ENCODE measurements at places on chromosomes 5 and 9. TPM values are rescaled to one million over a fixed set of nuclear protein-coding genes. Genes with fewer than 3 reads are reported as not detected.

DNA sequence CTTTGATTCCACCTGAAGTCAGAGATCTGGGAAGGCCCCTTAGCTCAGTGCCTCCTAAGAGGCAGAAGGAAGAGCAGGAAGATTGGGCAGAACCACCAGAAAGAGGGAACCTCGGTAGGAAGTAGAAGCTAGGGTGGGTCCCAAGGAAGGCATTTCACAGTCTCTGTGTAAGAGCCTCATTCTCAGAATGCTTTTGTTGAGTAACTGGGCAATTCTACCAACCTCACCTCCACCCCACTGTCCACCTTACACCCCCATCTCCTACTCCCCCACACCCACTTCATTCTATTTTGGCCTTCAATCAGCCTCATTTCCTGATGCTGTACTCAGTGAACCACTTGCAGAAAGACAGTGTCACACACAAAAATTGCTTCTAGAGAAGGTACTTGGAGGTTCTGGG is 3.5 kb downstream of the HBEGF start:
- peak overlapping the region; percentile 90 for H3K4me3 ChIP-seq
- DNase-seq, result no peak
- no peaks in the 10 kb centered on the region for H3K36me3 ChIP-seq
- peak overlapping the region; percentile 42 for H3K27ac ChIP-seq
- peaks cover 61% of the 10 kb centered on the region for H3K4me1 ChIP-seq
- H3K27me3 ChIP-seq, result no peaks in the 10 kb centered on the region

The TRMO gene
- 17.3 TPM for total RNA-seq

The LCN10 gene
- total RNA-seq, result 11.2 TPM

The DBH gene
- total RNA-seq, result not detected

The PLPPR1 gene
- total RNA-seq, result 5.0 TPM

GRCh38 chr5:92552206-92553160 is 1028.5 kb downstream of the NR2F1-AS1 start:
- H3K36me3 ChIP-seq, result no peaks in the 10 kb centered on the region
- no peak for DNase-seq
- H3K27me3 ChIP-seq, result no peaks in the 10 kb centered on the region
- no peaks in the 10 kb centered on the region for H3K4me1 ChIP-seq
- no peak overlapping the region for H3K27ac ChIP-seq
- no peak overlapping the region for H3K4me3 ChIP-seq

The PAX5 gene
- total RNA-seq, result 0.23 TPM

GRCh38 chr9:32723789-32724325 is 59.5 kb upstream of the TMEM215 start:
- no peak overlapping the region for H3K4me3 ChIP-seq
- no peak for DNase-seq
- no peaks in the 10 kb centered on the region for H3K27me3 ChIP-seq
- no peaks in the 10 kb centered on the region for H3K4me1 ChIP-seq

The BAAT gene
- total RNA-seq, result 1.0 TPM

The MVB12B gene
- total RNA-seq, result 47.5 TPM

DNA sequence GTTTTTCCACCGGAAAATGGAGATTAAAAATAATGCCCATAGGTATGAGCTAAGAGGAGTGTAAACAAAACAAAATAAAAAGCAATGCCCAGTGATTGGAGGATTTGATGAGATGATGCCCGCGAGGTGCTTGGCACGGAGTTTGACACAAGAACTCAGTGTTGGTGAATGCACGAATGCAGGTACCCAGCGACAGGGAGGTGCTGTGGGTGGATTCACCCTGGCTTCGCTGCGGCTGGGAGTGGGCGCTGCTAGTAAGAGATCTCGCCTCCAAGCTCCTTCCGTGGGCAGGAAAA is 526 bp upstream of the STXBP1 start:
- no peak overlapping the region for H3K27ac ChIP-seq
- no peak for DNase-seq

The SPAAR gene
- total RNA-seq, result 13.5 TPM

- H3K36me3 ChIP-seq, result no peaks in the 10 kb centered on the region
- no peaks in the 10 kb centered on the region for H3K4me1 ChIP-seq
- H3K27ac ChIP-seq, result no peak overlapping the region
- H3K4me3 ChIP-seq, result no peak overlapping the region
Measured at GRCh38 chr5:19928562-19929421, 59.2 kb downstream of the CDH18 start.

The DDX46 gene
- 37.4 TPM for total RNA-seq

DNA sequence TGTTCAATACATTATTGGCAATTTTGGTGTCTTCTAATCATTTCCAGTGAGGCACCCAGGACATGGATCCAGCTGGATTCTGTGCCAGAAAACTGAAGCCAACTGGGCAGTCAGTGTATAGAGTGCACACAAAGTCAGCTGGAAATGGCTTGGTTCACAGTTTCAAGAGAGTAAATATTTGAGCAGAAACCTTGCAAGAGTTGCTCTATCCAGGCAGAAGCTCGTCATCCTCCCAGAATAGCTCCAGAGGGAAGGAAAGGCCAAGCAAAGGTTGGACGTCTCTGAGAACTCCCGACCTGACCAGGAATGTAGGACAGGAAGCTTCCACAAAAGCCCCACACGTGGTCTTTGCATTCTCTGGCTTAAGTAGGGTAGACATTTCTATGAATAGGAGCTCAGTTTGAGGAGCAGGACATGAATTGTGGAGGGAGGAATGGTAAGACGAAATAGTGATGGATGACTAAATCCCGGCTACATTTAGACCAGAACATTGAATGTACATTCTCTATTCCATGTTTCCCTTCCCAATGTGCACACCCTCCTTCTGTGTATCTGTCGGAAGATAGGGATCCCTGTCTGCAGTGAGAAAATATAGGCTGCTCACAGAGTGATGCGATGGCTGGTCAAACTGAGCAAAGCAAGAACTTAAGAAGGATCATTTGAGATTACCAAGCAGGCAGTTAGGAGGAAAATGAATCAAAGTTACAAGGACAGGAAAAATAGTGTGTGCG is 72.7 kb upstream of the FCN2 start:
- no peaks in the 10 kb centered on the region for H3K27me3 ChIP-seq
- DNase-seq, result no peak
- H3K4me3 ChIP-seq, result no peak overlapping the region

The LMNB1 gene
- total RNA-seq, result 11.8 TPM

GRCh38 chr9:134130503-134131375 is 5.1 kb upstream of the WDR5 start:
- H3K36me3 ChIP-seq, result no peaks in the 10 kb centered on the region
- H3K4me3 ChIP-seq, result peak overlapping the region; percentile 21
- no peaks in the 10 kb centered on the region for H3K27me3 ChIP-seq
- peaks cover 9% of the 10 kb centered on the region for H3K4me1 ChIP-seq

DNA sequence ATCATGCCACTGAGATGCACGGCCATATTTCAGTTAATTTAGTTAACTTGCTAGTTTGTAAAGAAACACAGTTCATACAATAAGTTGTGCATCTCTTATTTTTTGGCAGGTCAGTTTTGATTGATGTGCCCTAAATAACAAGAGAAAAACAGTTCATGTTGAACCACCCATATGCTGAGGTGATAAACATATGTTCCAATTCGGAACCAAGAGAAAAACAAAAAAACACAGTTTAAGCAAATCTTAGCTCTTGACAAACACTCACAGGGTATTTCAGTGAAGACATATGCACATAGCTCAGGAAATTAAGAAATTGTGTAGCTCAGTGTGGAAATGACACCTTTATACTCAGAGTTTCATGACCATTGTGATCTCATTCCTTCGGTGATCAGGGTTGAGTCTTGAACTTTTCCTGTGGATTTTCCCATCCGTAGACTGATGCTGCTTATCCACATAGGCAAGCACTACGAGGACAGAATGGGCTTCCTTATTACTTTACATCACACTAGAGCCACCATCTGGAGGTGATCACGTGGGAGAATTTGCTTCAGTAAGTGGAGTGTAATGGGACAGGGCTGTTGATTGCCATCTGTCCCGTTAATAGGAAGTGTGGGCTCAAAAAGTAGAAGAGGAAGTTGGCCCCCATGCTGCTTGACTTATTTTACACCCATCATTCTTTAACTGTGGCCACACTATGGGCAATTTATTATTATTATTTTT is 773.0 kb downstream of the MTRR start:
- no peak overlapping the region for H3K27ac ChIP-seq
- no peaks in the 10 kb centered on the region for H3K27me3 ChIP-seq
- H3K4me1 ChIP-seq, result no peaks in the 10 kb centered on the region
- no peak overlapping the region for H3K4me3 ChIP-seq
- no peak for DNase-seq

GRCh38 chr9:70563431-70564204 is 149.2 kb upstream of the KLF9 start:
- no peak for DNase-seq
- H3K4me3 ChIP-seq, result no peak overlapping the region
- peak overlapping the region; percentile 82 for H3K27ac ChIP-seq
- no peaks in the 10 kb centered on the region for H3K27me3 ChIP-seq

DNA sequence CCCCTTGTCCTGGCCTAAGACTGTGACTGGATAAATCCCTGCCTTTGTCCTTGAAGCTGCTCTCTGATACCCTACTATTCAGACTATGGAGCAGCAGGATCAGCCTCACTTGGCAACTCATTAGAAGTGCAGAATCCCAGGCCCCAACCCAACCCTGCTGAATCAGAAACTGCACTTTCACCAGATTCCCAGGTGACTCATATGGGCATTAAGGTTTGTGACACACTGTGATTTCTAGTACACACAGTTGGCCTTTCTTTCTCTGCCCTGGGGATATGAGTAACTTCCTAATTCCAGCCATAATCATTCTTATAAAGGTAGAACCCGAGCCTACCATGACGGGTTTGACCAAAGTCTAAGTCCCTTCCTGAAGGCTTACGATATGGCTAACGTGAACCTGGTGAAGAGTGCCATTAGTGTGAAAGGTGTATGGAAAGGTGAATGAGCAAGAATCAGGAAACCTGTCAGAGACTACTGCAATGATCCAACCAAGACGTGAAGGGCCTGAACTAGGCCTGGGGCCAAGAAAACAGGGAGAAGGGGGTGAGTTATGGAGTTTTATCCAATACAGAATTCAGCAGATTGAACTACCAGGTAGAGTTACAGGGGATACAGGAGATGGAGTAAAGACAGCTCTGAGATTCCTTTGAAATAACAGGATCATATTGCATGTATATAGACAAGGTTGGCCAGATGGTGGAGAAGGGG is 533.0 kb downstream of the BNC2 start:
- no peak for DNase-seq
- H3K36me3 ChIP-seq, result no peaks in the 10 kb centered on the region
- no peaks in the 10 kb centered on the region for H3K4me1 ChIP-seq
- H3K4me3 ChIP-seq, result no peak overlapping the region
- H3K27me3 ChIP-seq, result no peaks in the 10 kb centered on the region
- H3K27ac ChIP-seq, result no peak overlapping the region

- H3K36me3 ChIP-seq, result no peaks in the 10 kb centered on the region
- no peak for DNase-seq
- no peak overlapping the region for H3K4me3 ChIP-seq
- no peaks in the 10 kb centered on the region for H3K4me1 ChIP-seq
Measured at GRCh38 chr9:114012126-114012525, 66.0 kb downstream of the AMBP start.

The SLC25A2 gene
- 0.64 TPM for total RNA-seq

DNA sequence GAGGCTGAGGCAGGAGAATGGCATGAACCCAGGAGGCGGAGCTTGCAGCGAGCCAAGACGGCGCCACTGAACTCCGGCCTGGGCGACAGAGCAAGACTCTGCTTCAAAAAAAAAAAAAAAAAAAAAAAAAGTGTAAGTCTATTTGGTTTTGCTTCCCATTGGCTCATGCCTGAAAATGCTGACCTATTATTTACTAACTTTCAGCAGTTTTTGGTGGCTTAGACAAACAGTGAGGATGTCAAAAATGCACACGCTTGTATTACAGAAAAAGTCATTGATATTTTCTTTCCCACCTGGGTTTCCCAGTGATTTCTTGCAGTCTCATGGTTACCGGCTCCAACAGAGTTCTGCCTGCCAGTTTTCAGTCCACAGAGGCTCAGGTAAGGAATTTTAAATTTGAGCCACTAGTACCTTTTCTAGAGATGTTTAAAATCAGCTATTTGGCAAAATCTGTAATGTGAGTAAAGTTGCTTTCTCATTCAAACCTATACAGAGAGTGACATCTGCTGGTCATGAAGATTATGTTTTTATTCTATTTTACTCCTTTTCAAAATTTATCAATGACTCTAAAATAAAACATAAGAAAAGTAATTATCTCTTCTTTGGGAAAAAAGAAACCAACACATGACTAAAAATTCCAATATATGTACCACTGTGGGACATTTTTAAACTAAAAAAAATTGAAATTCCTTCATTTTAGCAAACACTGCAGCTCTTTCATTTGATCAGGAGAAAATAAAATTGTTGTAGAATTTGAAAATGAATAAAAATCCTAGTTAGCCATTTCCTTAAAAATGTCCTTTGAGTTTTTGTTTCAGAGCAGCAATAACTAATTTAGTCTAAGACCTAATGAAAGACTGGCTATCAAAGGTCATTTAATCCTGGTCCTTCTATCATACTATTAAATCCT is 8.8 kb downstream of the FAM200C start:
- no peak overlapping the region for H3K4me3 ChIP-seq
- H3K36me3 ChIP-seq, result no peaks in the 10 kb centered on the region
- H3K27ac ChIP-seq, result no peak overlapping the region
- DNase-seq, result no peak
- H3K27me3 ChIP-seq, result no peaks in the 10 kb centered on the region

GRCh38 chr9:21267485-21268346 is 27.9 kb upstream of the IFNA14 start:
- no peaks in the 10 kb centered on the region for H3K36me3 ChIP-seq
- no peak overlapping the region for H3K4me3 ChIP-seq
- no peak for DNase-seq
- H3K4me1 ChIP-seq, result no peaks in the 10 kb centered on the region

GRCh38 chr5:92364986-92365550 is 982.0 kb upstream of the ARRDC3 start:
- H3K27me3 ChIP-seq, result no peaks in the 10 kb centered on the region
- no peak for DNase-seq
- H3K4me3 ChIP-seq, result no peak overlapping the region

- H3K36me3 ChIP-seq, result peaks cover 48% of the 10 kb centered on the region
- DNase-seq, result no peak
- H3K4me3 ChIP-seq, result no peak overlapping the region
- H3K27me3 ChIP-seq, result no peaks in the 10 kb centered on the region
- no peaks in the 10 kb centered on the region for H3K4me1 ChIP-seq
Measured at GRCh38 chr9:83965350-83966208, 14.4 kb downstream of the HNRNPK start.

DNA sequence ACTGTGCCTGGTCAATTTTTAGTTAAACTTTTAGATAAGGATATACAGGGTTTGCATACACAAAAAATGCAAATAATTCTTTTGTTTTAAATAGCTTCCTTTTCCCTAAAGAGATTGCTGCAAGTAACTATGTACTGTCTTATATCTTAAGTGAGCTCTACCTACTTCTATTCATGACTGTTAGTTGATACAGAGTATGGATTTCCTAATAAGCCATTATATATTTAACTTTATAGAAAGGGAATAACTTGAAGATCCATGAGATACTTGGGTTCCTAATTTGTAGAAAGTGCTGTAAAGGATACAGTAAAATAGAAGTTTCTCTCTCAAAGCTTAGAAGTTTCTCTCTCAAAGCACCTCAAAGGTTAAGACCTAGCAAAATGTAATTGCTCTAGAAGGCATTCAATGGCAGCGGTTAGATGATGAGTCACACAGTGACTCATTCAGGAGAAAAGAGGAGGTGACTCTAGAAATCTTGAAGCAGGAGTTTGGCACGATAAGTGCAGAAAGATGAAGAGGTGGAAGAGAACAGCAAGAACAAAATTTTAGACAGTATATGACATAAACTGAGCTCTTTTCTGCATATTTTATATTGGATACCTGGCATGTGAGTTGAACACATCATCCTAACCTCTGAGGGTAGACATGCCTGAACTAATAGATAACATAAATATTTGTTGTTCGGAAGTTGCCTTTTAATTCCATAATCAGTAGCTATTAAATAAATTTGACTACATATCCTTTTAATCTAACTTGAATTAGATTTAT is 5.5 kb upstream of the DNAJC21 start:
- no peak for DNase-seq
- no peaks in the 10 kb centered on the region for H3K27me3 ChIP-seq
- H3K36me3 ChIP-seq, result peaks cover 78% of the 10 kb centered on the region
- H3K27ac ChIP-seq, result no peak overlapping the region
- H3K4me1 ChIP-seq, result peaks cover 9% of the 10 kb centered on the region

The DYNC2I2 gene
- 37.3 TPM for total RNA-seq
